ENCODE measurements at places on chromosomes 6 and 20.

GRCh38 chr6:112029045-112029822, 24.7 kb upstream of the CCN6 start:
- peak; percentile 32 for DNase-seq

DNA sequence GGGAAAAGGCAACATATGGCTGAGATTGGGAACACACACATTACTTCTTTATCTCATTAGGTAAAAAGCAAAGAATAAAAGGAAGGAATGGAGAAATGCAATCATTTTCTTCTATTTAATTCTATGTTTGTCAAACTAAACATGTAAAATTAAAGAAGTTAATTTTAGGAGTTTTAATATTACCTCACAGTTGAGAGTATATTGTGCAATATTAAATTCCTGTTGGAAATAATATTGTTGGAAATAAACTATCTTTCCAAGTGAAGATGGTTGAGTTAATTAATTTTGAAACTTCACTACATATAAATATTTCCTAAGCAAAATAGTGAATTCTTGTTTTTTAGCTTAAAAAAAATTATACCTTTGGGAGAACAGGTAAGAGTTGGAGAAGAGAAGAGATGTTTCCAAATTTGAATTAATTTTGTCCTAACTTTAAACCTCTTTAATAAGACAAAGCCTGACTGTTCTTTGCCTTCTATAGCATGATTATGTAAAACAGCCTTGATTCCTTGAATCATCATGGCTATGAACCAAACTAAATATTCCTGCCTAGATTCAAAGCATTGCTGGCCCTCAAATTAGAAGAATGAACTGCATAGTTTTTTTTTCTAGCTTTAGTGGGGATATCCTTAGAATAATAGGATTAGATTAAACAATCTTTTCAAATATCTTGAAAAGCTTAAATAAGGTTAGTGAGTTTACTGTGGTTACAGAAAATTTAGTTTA, 1349.1 kb upstream of the ADGRB3 start:
- DNase-seq, result no peak

DNA sequence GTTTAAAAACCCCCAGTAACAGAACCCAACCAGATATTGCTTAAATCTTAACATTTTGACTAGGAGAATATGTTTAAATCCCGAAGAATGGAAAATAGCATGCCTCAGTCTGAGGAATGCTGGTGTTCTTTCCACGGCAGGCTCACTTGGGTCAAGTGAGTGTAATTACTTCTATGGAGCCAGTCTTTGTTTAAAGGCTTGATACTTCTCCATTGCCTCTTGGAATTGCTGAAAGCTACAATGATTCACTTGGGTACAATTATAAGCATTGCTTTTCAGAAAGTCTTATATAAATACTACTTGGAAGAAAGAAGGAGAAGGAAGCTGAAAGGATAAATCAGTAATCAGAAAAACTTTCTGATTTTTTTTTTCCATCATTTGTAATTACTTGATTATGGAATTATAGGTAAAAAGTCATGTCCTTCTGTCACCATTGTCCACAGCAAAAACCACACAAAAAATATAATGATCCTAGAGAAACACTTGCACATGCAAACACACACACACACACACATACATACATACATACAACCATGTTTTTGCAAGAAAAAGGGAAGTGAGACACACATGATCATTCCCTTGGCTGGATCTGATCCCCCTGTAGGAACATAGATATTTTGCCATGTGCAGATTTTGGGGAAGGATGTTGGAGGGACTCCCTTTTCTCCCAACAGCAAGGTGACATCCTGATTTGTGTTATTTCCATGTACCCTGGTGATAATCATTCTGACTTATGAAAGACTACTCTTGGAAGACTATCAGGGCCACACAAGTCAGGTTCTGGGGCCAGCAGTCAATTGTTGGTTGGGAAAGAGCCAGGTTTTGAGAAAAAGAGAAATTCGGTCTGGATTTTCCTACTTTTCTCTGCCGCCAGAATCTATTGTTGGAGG, 396.0 kb upstream of the BTBD3 start:
- DNase-seq, result no peak

GRCh38 chr6:99093456-99094190, 145.9 kb upstream of the FBXL4 start:
- DNase-seq, result no peak

DNA sequence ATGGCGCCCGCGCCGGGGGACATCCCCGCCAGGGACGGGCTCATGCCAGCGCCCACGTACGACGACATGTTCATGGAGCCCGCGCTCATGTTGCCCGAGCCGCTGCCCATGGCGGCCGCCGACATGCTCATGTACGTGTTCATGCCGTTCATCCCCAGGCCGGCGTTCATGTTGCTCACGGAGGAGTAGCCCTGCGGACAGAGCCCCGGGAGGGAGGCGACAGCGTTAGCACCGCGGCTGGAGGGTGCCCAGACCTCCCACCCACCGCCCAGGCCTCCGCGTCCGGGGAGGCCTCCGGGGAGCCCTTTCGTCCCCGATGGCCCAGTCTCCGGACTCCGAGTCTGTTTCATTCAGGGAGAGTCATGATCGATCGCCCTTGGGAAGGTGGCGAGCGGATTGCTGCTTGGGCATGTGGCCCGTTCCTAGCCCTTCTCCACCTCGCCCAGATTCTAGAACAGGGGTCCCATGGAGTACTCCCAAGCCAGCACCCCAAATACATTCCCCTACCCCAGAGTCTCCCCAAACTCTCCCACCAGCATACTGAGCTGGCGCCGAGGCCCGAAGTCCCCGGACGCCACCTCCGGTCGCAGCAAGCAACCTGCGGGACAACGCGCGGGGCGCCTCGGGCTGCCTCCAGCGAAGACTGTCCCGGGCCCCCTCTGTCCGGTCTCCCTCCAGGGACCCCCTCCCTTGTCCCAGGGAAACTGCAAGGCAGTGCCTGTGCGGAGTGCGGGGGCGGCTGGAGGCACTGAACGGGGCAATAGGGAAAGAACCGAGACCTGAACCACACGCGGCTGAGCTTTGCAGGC, 1.2 kb downstream of the FOXA2 start:
- DNase-seq, result no peak

GRCh38 chr6:170456886-170457698, 96.0 kb downstream of the PSMB1 start:
- DNase-seq, result no peak

DNA sequence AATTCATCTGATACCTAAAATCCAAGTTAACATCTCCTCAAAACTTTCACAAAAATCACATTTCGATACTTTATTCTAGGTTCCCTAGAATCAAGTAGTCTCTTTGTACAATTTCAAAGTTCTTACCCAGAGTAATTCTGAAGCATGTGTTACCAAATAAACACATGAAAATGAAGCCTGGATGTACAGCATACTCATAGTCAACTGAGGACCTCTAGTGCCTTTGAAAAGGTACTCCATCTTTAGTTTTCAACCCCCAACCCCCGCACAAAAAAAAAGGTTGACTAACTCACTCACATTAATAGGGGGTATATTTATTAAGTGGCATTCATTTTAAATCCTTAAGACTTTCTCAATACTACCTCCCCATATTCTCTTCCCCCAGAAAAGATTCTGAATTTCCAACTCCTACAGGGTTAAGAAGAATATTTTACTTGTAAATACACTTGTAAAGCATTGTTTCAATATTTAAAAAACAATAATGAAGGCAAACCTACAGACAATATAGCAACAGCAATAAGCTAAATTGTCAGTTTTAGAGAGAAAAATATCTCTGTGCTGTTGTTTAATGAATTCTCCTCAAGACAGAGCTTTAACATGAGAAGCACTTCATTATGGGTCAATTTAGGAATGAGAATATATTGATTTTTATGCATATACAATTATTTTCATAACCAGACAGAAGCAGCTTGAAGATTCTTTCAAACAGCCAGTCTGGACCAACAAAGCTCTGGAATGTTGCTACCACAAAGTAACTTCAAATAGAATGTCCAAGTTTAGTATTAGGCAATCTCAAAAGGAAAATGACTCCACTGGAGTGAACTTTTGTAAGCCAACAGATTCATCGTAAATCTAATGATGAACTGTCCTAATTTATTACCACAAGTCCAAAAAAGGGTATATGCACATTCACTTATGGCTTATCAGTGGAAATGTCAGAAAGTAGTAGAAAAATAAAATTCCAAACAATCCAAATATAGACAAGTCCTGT, 3.3 kb downstream of the PLN start:
- DNase-seq, result peak; percentile 9

- DNase-seq, result no peak
Measured at GRCh38 chr6:45836984-45837383, 178.7 kb downstream of the CLIC5 start.

- no peak for DNase-seq
Measured at GRCh38 chr6:155260686-155261085, 3.1 kb upstream of the CLDN20 start.

GRCh38 chr20:7094438-7094997, 327.0 kb downstream of the BMP2 start:
- peak; percentile 10 for DNase-seq

DNA sequence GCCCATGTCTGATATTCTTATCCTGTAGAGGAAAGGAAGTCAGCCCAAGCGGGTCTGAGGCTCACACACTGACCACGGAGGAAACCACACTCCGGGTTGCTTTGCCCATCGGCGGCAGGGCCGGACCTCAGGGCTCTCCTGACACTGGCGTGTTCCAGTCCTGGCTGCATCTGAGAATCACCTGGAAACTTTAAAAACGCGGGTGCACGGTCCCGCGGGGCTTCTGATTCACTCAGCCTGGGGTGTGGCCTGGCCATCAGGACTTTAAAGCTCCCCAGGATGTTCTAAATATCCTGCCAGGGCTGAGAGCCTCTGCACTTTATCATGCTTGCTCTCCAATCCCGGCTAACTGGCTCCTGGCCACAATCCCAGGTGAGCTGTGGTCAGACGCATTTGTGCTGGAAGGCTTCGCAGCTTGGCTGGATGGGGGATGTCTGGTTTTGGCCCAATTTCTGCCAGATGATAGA, 47.7 kb upstream of the DACT2 start:
- no peak for DNase-seq

DNA sequence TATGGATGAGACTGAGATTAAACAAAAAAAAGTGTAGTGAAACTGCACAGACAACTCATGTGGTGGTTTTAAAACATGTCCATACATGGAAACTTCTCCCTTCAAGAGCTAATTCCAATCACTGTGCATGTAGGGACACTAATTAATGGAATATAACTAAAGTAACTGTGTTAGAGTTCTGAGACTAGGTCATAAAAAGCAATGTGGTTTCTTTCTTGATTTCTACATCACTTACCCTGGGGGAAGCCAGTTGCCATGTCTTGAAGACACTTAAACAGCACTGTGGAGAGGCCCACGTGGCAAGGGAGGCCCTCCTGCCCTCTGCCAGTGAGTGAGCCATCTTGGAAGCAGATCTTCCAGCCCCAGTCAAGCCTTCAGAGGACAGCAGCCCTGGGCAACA, 118.2 kb upstream of the DST start:
- no peak for DNase-seq

DNA sequence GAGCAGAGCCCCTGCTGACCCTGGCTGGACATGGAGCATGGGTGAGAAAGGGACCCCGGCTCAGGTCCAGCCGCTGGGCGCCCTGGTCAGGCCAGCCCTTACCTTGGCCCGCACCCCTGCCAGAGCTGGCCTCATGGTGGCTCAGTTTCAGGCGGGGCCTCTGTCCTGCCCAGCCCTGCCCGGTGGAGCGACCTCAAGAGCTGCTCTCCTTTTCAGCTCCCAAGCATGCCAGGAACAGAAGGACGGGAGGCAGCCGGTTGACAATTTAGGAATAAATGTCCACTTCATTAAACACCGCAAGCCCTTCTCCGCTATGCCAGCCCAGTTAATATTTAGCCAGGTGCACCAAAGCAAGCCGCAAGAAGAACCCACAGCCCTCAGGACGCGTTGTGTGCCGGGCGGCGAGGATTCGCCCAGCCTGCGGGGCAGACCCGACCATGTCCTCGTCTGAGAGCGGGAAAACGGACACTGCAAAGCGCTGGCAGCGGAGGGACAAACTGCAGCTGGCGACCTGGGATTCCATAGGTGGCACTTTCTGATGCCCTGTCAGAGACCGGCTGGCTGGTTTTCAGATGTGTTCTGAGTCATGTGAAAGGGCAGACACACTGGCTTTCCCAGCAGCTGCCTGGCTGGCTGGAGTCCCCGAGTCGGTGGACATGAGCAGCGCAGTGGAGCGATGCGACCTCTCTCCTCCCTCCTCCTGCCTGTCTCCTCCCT, 221.9 kb downstream of the TTLL2 start:
- DNase-seq, result no peak

GRCh38 chr6:107330168-107330567, 129.2 kb downstream of the PDSS2 start:
- peak; percentile 58 for DNase-seq

- no peak for DNase-seq
Measured at GRCh38 chr6:158860279-158860865, 41.2 kb upstream of the EZR start.

DNA sequence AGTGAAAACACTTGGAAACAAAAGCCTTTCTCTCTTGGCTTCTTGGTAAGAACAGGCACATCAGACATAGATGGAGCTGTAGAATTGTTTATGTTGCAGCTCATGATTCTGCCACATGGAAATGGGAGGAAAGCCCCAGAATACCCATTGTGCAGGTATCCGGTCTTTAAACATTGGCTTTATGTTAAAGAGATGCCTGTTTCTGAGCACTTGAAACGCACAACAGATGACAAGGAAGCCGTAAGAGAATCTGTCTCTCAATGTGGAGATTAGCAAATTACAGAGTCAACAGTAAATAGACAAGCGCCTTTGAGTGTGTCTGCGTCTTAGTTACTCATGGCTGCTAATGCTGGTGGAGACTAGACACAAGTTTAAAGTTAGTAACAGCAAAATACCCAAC, 10.5 kb downstream of the TNFAIP3 start:
- no peak for DNase-seq

- DNase-seq, result no peak
Measured at GRCh38 chr6:27312950-27313271, 838 bp upstream of the POM121L2 start.

- DNase-seq, result no peak
Measured at GRCh38 chr20:40446888-40447287, 242.1 kb downstream of the MAFB start.

DNA sequence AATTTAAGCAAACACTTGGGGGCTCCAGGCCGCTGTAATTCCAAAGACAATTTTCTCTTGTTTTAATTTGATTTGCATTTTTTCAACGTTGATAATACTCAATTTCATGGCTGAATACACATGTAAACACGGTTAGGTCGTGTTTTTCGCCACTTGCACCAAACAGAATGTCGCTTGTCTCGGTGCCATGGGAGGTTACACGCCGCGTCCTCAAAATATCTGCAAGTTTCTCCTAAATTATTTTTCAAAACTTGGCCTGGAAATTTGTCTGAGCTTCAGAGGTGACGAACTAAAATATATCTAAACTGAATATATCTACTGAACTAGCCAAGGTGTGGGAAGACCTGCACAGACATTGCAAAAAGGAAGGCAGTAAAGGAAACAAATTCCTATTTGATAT, 15.0 kb downstream of the FOXA2 start:
- DNase-seq, result no peak

- no peak for DNase-seq
Measured at GRCh38 chr6:158769771-158770432, 49.3 kb downstream of the EZR start.

- no peak for DNase-seq
Measured at GRCh38 chr6:127332383-127332961, 10.9 kb downstream of the ECHDC1 start.
